Left ventricle myocardium inferior (tissue), 1 donor: ENCODE measurements at places on chromosomes 4 and X. TPM values are rescaled to one million over a fixed set of nuclear protein-coding genes. Genes with fewer than 3 reads are reported as not detected.

GRCh38 chr4:118729287-118730286, 44.4 kb downstream of the METTL14 start:
- no peak for DNase-seq

GRCh38 chr4:7295197-7295910, 103.0 kb downstream of the SORCS2 start:
- peak; percentile 65 for DNase-seq

GRCh38 chr4:34271479-34272355, 1972.6 kb downstream of the ARAP2 start:
- no peak for DNase-seq

Gene DCAF12L2
- 0.11 TPM for total RNA-seq
